ENCODE measurements at places on chromosomes 6 and 20. TPM values are rescaled to one million over a fixed set of nuclear protein-coding genes. Genes with fewer than 3 reads are reported as not detected.

DNA sequence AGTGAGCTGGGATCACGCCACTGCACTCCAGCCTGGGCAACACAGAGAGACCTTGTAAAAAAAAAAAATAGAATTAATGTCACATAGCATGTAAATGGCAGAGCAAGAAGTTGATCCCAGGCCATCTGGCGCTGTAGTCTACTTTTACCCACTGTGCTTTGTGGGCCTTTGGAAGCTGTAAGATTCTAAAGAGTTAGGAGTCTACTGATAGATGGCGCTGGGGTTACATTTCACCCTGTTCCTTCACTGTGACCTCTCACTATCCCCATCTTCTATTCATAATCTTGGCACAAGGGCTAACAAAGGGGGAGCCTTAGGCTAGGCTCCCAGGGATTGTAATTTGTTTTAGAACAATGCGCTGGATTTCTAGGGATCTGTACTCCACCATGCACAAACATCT is 24.4 kb downstream of the SIRPD start:
- no peak for DNase-seq

DNA sequence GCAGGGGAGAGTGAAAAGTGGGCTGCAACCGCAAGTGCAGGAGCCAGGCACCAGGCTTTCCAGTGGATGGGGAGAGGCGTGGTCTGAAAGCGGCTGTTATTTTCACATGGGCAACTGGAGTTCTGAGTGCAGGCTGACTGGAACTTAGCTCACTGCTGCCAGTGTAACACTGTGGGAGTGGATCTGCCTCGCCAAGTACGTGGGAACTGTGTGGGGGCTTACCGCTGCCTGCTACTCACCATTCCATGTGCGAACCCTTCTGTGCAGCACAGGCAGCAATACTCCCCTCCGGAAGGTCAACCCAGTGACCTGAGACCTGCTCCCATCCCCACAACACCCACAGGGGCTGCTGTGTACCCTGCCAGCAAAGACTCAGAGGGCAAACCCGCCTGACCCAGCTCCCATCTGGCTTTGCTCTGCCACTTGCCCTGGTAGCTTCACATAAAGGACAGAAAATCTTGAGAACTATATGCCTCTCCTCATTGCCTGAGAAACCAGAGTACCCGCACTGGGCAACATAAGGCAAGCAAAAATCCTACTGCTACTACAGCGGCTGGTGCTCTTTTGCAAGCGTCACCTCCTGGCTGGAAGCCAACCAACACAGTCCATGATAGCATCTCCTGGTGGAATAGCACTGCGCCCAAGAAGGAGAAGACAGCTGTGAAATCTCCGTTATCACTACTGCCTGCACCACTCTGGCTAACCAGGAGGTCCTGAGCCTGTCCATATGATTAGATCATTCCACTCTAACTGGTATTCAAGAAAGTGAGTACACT is 54.4 kb upstream of the SIRPG start:
- DNase-seq, result no peak

- peak; percentile 83 for DNase-seq
Observed at GRCh38 chr6:43170417-43170930, 595 bp upstream of the SRF start.

- no peak for DNase-seq
Observed at GRCh38 chr6:24148684-24149083, 22.7 kb downstream of the NRSN1 start.

DNA sequence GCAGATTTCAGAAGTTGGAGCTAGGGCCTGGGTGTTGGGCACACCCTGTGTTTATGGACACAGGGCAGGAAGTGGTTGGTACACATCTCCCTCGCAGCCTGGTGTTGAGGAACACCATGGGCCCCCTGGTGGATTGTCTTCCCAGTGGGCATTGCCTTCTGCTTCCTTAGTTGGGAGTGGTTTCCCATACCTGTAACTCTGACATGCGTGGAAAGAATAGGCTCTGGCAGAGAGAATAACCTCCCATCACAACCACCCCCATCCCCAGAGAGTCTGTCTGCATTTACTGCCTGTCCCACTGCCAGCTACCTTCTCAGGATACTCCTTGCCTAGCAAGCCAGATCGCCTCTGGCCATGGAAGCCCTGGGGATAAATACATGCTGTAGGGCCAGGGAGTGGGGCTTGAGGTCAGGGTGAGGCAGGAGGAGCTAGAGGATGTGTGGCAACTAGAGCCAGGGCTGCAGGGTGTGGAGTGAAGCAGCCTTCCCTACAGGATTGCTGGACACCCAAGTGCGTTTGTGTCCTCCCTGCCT is 14.7 kb downstream of the LRRC73 start:
- DNase-seq, result no peak

DNA sequence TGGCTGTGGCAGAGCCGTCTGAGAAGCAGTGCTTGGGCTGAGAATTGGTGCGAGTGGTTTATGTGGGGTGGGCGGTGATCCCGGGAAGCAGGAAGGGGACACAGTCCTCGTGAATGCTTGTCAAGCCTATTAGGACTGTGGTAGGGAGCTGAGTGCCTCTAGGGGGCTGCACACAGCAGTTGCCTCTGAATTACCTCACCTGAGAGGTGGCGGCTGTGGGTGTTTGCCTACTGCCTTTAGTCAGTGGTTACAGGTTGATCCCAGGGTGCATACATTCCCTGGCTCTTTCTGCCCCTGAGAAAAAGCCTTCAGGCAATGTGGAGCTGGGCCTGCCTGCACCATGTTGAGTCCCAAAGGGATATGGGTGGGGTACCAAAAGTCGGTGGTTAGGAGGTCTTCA is 5.2 kb downstream of the AP5S1 start:
- no peak for DNase-seq

- DNase-seq, result peak; percentile 99
Observed at GRCh38 chr20:46406200-46406985, at the start of gene ELMO2. Gene ELMO2 (minus strand): TSS chr20:46406615. CDS start chr20:46394482, 12,133 bp downstream.

- DNase-seq, result no peak
Observed at GRCh38 chr20:19995220-19995863, 21.8 kb upstream of the NAA20 start.

DNA sequence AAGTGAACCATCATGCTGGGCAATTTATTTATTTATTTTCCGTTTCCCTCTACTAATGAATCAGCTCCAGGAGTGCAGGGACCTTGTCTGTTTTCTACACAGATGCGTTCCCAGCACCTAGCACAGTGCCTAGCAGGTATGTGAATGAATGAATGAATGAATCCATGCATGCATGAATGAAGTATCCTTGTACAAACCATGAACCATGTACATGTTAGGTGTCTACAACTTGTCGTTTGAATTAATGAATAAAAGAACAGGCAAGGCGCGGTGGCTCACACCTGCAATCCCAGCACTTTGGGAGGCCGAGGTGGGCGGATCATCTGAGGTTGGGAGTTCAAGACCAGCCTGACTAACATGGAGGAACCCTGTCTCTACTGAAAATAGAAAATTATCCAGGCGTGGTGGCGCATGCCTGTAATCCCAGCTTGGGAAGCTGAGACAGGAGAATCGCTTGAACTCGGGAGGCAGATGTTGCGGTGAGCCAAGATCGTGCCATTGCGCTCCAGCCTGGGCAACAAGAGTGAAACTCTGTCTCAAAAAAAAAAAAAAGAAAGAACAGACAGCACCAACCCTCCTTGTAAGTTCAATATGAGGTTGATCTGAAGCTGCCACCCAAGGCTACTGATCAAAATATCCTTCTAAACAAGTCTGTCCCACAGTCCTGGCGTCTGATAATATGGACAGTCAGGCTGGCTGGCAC is 27.3 kb upstream of the SLC9A8 start:
- DNase-seq, result no peak

- DNase-seq, result peak; percentile 75
Observed at GRCh38 chr6:13813621-13814175, 659 bp downstream of the MCUR1 start.

DNA sequence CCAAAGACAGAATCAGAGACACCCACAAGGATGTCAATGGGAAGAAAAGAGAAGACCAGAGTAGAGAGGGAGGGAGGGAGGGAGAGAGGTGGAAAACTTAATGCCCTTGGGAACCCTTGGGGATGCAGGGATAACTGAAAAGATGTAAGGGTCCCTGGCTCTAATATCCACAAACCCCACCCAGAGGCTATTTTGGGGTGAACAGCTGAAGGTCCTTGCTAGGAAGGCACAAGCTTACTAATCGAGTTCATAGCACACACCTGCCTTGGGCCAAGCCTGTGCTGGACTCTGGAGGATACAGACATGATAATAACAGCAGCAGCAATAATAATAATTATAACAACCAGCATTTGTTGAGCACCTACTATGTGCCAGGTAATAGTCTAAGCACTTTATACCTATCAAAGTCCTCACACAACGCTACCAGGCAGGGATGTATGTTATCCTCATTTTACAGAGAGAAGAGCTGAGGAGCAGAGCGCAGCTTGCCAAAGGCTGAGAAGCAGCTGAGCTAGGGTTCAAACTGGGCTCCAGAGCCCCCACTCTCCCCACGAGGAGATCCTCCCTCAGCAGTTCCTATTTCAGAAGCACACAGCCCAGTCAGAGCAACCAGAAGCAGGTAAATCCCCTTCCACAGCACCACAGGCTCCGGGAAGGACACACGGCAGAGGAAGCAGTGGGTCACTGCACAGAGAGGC is 174.2 kb downstream of the ANKRD60 start:
- DNase-seq, result no peak

- DNase-seq, result no peak
Observed at GRCh38 chr6:155177363-155177961, 86.4 kb upstream of the CLDN20 start.

- peak; percentile 34 for DNase-seq
Observed at GRCh38 chr20:58306421-58307261, 2.9 kb upstream of the RAB22A start.

GRCh38 chr6:158825951-158826306 is 6.8 kb upstream of the EZR start:
- DNase-seq, result no peak

GRCh38 chr6:165191461-165191860 is 117.9 kb downstream of the C6orf118 start:
- DNase-seq, result no peak

GRCh38 chr6:157755032-157755745 is 67.9 kb upstream of the SNX9 start:
- DNase-seq, result no peak

DNA sequence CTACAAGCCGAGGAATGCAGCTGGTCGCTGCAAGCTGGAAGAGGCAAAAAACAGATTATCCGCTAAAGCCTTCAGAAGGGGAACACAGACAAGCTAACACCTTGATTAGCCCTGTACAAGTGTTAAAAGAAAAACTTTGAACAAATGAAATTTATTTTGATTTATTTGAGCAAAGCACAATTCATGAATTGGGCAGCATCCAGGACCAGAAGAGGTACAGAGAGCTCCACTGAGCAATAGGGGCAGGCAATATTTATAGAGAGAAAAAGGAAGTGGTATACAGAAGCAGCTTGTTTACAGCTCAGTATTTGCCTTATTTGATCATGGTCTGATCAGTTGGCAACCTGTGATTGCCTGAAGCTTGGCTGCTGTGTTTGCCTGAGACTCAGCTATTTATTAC is 17.6 kb downstream of the HLA-DOB start:
- DNase-seq, result no peak

- no peak for DNase-seq
Observed at GRCh38 chr6:26525838-26526237, 12.3 kb upstream of the HMGN4 start.

GRCh38 chr6:168534265-168534664 is 93.3 kb downstream of the SMOC2 start:
- DNase-seq, result no peak

GRCh38 chr6:96301023-96301422 is 220.6 kb upstream of the UFL1 start:
- no peak for DNase-seq

DNA sequence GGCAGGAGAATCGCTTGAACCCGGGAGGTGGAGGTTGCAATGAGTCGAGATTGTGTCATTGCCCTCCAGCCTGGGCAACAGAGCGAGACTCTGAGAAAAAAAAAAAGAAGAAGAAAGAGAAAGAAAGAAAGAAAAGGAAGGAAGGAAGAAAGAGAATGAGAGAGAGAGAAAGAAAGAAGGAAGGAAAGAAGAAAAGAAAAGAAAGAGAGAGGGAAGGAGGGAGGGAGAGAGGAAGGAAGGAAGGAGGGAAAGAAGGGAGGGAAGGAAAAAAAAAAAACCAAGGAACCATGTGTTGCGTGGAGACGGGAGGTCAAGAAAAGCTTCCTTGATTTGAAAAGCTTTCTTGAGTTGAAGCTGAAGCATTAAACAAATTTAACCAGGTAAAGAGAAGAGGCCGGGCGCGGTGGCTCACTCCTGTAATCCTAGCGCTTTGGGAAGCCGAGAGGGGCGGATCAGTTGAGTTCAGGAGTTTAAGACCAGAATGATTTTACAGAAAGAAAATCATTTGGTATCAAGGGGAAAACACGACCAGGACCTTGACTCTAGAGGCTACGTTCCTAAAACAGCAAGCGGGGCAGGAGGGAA is 90.5 kb upstream of the PRSS16 start:
- no peak for DNase-seq

- DNase-seq, result no peak
Observed at GRCh38 chr20:50708845-50709635, 17.7 kb upstream of the RIPOR3 start.

- DNase-seq, result peak; percentile 87
Observed at GRCh38 chr20:48827855-48828733, at the start of gene PREX1. Gene PREX1 (minus strand): TSS chr20:48827999. CDS start chr20:48827860, 139 bp downstream.

- DNase-seq, result peak; percentile 30
Observed at GRCh38 chr6:85670573-85670972, 27.9 kb upstream of the SYNCRIP start.

DNA sequence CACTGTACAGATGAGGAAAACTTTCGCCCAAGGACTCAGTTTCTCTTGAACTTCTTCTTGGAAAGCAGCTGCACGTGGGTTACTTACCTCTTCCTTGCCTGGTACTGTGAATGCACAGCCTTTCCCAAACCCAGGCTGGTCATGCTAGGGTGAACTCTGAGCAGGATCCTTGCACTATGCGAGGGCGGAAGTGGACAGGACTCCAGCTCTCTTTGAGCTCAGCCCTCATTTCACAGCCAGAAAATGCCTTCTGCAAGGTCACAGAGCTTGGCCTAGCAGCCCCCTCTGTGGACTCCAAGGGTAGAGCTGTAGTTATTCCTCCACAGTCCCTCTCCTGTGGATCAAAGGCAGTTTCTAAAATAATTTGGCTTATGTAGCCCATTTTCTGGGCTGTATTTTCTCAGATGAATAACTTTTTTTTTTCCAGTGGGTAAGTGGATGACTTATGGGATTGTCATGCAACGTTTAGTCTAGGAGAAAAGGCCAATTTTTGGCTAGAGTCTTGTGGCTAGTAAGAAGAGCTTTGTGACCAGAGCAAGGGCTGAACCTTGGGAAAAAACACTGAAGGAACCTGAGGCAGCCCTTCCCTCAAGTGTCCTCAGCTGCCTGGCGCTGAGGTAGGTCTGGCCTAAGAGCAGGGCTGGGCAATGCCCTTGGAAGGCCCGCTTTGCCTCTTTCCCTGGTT is 172.7 kb downstream of the SCP2D1 start:
- no peak for DNase-seq

Gene MBOAT1
- total RNA-seq, result 5.1 TPM

Gene CALHM6
- total RNA-seq, result 2.3 TPM

Gene LTA
- total RNA-seq, result not detected

Gene RIPPLY2
- not detected for total RNA-seq

Gene RAET1L
- total RNA-seq, result not detected

Gene DNMT3B
- total RNA-seq, result 0.65 TPM

Gene TGM6
- not detected for total RNA-seq

Gene TFAP2D
- not detected for total RNA-seq

Gene RHAG
- total RNA-seq, result 0.60 TPM

Gene VIP
- 0.59 TPM for total RNA-seq

Gene FGD2
- total RNA-seq, result 15.5 TPM

Gene TRAPPC3L
- total RNA-seq, result 0.24 TPM

Measured in left cardiac atrium (tissue), 4 donors.